Ecto neural progenitor cell (in vitro differentiated cells): ENCODE measurements at places on chromosomes 11 and 22.

- DNase-seq = no peak
Measured at GRCh38 chr11:42311514-42311913, 852.1 kb upstream of the LRRC4C start.

DNA sequence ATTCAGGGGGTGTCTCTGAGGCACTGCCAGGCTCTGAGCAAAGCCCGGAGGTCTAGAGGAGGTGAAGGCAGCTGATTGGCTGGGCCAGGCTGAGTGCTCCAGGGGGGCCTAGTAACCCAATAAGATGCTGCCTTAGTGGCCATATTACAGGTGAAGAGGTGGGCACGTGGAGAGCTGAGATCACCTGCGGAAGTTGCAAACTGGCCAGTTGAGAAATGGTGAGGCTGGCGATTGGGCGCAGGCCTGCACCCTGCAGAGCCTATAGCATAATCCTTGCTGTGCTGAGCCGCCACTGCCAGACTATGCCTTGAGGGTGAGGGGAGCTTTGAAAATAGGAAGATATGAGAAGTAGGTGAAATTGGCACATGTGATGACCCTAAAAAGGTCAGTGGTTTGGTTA is 21.7 kb downstream of the DERL3 start:
- DNase-seq = no peak

GRCh38 chr11:65554842-65555430 is 3.2 kb downstream of the LTBP3 start:
- DNase-seq = no peak

- DNase-seq = no peak
Measured at GRCh38 chr11:124533626-124534025, 9.8 kb downstream of the OR8B12 start.

- DNase-seq = no peak
Measured at GRCh38 chr22:43113526-43114251, 3.1 kb downstream of the BIK start.

DNA sequence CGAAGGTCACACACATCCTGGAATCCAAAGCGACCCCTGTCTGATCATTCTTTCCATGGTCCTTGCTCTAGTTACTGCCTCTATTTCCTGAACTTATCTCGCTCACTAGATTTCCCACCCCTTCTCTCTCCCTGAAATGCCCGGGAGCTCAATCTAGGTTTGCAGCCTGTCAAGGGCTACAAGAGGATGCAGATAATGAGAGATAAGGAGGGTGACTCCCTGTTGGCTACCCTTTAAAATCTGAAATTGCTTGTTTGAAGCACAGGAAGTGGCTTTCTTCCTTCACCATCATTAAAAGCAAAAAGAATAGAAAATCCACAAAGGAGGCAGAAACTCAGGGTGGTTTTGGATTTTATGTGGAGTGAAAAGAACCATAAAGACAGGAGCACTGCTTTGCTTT is 13.0 kb upstream of the FLI1 start:
- DNase-seq = no peak

- no peak for DNase-seq
Measured at GRCh38 chr11:134488913-134489312, 76.9 kb upstream of the B3GAT1 start.

- no peak for DNase-seq
Measured at GRCh38 chr11:106697058-106697457, 321.2 kb downstream of the GUCY1A2 start.

DNA sequence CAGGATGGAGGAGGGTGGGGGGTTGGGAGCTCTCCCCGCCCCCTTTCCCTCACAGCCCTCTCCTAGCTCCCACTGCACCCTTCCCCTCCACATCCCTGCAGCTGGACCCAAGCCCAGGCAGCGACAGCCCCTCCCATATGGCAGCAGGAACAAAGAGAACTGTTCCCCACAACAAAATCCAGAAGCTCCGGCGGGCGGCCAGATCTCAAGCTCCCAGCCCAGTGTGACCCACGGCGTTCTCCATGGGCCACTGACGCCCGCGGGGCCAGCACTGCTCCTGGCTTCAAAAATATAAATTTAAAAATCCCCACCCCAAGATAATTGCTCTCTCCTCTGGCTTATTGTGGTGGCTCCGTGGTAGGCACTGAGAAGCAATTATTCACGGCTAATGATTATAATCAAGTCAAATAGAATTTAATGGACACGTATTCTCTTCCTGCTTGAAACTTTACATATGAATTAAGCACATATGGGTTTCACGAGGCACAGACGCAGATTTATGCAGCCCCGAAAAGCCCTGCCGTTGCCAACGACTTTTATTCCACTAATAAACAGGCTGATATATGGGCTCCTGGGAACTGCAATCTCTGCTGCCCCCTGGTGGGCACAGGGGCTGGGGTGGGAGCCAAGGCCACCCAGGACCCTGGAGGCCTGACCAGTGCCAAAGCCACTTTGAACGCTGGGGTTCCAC is 17.5 kb downstream of the MACROD1 start:
- peak; percentile 87 for DNase-seq

GRCh38 chr11:63567044-63567840 is 4.1 kb upstream of the PLAAT2 start:
- no peak for DNase-seq

GRCh38 chr11:61602775-61603569 is 22.1 kb upstream of the SYT7 start:
- no peak for DNase-seq

DNA sequence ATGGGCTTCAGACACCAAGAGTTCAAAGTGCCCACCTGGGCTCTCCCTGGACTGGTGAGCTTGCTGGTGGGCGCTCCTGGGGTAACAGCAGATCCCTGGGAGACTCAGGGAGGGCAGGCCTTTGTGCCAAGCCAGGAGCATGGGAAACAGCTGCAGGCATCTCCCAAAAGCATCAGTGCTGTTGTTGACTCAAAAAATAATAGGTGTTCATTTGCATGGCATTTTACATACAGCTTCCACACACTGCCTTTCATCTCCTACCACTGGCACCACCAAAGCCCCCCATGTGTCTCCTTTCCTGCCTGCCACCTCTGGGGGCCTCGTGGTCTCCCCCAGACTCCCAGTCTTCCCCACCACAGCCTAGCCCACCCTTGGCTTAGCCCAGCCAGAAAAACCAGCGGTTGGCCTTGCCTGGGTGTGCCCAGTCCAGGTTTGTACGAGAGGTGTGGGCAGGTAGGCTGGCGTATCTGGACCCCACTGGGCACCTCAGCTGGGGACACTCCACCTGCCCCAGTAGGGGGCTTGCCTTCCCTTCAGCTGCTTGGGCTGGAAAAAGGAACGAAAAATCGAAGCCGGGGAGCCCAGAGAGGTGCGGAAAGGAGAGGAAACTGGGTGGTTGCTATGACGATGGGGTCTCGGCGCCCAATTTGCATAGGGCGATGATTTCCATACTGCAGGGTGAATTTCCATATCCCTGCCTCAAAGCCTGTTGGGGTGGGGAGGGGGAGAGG is 15.0 kb downstream of the POU2F3 start:
- peak; percentile 64 for DNase-seq

GRCh38 chr22:46764140-46764680 is 1.8 kb downstream of the TBC1D22A start:
- no peak for DNase-seq

- peak; percentile 58 for DNase-seq
Measured at GRCh38 chr11:63478896-63479295, 12.1 kb downstream of the PLAAT5 start.

- DNase-seq = no peak
Measured at GRCh38 chr11:2127482-2128129, 11.6 kb downstream of the IGF2 start.
